DMS53 (cell line): ENCODE measurements at places on chromosomes 16 and 17.

DNA sequence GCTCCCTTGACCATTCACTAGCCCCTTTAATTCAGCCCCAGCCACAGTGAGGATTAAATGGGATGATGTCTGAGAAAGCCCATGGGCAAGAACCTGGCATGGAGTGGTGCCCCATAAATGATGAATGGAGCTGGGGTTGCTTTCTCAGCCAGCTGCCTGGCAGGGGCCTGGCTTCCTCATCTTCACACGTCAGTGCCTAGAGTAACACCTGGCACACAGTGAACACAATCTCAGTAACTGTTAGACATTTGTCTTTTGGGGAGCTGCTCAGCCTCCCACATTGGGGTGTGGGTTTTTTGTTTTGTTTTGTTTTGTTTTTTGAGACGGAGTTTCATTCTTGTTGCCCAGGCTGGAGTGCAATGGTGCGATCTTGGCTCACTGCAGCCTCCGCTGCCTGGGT lies 47.5 kb upstream of the MEOX1 start:
- DNase-seq: no peak

- DNase-seq: no peak
Measured at GRCh38 chr17:56985371-56986162, 7.6 kb downstream of the SCPEP1 start.

GRCh38 chr16:51161440-51162195 lies 10.5 kb upstream of the SALL1 start:
- no peak for DNase-seq

- no peak for DNase-seq
Measured at GRCh38 chr17:60231691-60232090, 81.9 kb downstream of the CA4 start.

GRCh38 chr16:16989368-16989767 lies 481.4 kb downstream of the XYLT1 start:
- DNase-seq: no peak
